Occipital lobe (tissue), 3 donors: ENCODE measurements at places on chromosomes 3 and 15. TPM values are rescaled to one million over a fixed set of nuclear protein-coding genes. Genes with fewer than 3 reads are reported as not detected.

GRCh38 chr15:37103475-37104423, 3.4 kb upstream of the MEIS2 start:
- no peak for DNase-seq

Gene ZNF35
- 24.3 TPM for total RNA-seq

Gene CCRL2
- 1.1 TPM for total RNA-seq

- DNase-seq, result no peak
These were observed at the start of gene TRAK1 for GRCh38 chr3:42090973-42091731. TSS of gene TRAK1 (plus strand) at chr3:42091357. CDS start at chr3:42091470, 113 bp downstream.

GRCh38 chr15:82870727-82871320, 61.4 kb downstream of the WHAMM start:
- no peak for DNase-seq
